Osteoblast (primary cell): ENCODE measurements at places on chromosomes 1 and 21. TPM values are rescaled to one million over a fixed set of nuclear protein-coding genes. Genes with fewer than 3 reads are reported as not detected.

Gene ERMAP
- total RNA-seq = 21.7 and 29.2 TPM in 2 replicates

Gene GBP6
- not detected in 2 replicates for total RNA-seq

Gene SLC2A5
- 11.2 and 22.4 TPM in 2 replicates for total RNA-seq

Gene CPLANE2
- total RNA-seq = 9.4 and 14.1 TPM in 2 replicates

- peaks cover 3% of the 10 kb centered on the region for H3K4me1 ChIP-seq
- H3K4me3 ChIP-seq = no peak overlapping the region
- peaks cover 12% of the 10 kb centered on the region for H3K27me3 ChIP-seq
- no peak for DNase-seq
- no peak overlapping the region for H3K27ac ChIP-seq
- no peaks in the 10 kb centered on the region for H3K36me3 ChIP-seq
Measured at GRCh38 chr21:38944903-38945302, 139.2 kb downstream of the ETS2 start.

- H3K4me1 ChIP-seq = peaks cover 16% of the 10 kb centered on the region
- peak overlapping the region; percentile 68 for H3K27ac ChIP-seq
- H3K4me3 ChIP-seq = no peak overlapping the region
- H3K27me3 ChIP-seq = no peaks in the 10 kb centered on the region
Measured at GRCh38 chr1:169999331-169999741, 75.2 kb downstream of the KIFAP3 start.

DNA sequence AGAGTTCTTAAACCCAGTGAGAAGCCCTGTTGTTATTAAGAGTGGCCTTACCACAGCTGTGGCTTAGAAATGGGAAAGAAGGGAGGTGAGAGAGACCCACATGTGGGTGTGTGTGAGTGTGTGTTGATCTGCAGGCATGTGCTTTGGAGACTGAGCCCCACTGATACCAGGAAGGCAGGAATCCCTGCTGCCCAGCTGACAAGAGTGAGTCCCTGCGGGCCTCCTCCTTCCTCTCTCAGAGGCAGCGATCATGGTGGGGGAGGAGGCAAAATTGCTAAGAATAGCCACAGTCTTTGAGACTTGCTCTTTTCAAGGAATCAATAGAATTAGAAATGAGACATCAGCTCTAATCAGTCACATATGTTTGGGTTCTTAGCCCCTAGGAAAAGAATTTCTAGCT, 87.0 kb upstream of the WARS2 start:
- no peaks in the 10 kb centered on the region for H3K36me3 ChIP-seq
- H3K27me3 ChIP-seq = no peaks in the 10 kb centered on the region
- H3K4me1 ChIP-seq = no peaks in the 10 kb centered on the region

- no peak overlapping the region for H3K4me3 ChIP-seq
- no peaks in the 10 kb centered on the region for H3K36me3 ChIP-seq
- DNase-seq = peak; percentile 62
- no peak overlapping the region for H3K27ac ChIP-seq
- H3K4me1 ChIP-seq = peaks cover 9% of the 10 kb centered on the region
Measured at GRCh38 chr1:40532844-40533424, 1.5 kb downstream of the ZNF684 start.

DNA sequence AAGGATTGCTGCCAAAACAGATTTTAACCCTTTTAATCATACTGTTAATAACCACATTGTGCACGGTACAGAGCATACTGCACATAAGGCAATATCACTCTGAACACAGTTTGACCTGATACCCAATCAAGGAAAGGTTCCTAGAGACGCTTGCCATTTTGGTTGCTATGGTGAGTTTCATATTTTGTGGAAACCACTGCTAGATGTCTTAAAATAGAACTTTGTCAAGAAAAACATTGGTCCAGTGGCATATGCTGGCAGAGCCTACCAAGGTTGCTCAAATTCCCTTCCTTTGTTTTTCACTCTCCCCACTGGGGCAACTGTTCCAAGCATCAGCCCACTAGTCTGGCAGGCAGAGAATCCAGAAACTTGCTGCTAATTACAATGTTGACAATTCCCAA, 114.8 kb upstream of the DPYD start:
- no peaks in the 10 kb centered on the region for H3K27me3 ChIP-seq
- no peaks in the 10 kb centered on the region for H3K36me3 ChIP-seq
- DNase-seq = no peak
- H3K27ac ChIP-seq = peak overlapping the region; percentile 63

GRCh38 chr1:18109756-18110597, 2.4 kb downstream of the IGSF21 start:
- peaks cover 64% of the 10 kb centered on the region for H3K27me3 ChIP-seq
- no peaks in the 10 kb centered on the region for H3K36me3 ChIP-seq
- H3K4me1 ChIP-seq = no peaks in the 10 kb centered on the region
- H3K4me3 ChIP-seq = no peak overlapping the region
- peak; percentile 85 for DNase-seq
